ENCODE measurements at places on chromosomes 4 and X.

DNA sequence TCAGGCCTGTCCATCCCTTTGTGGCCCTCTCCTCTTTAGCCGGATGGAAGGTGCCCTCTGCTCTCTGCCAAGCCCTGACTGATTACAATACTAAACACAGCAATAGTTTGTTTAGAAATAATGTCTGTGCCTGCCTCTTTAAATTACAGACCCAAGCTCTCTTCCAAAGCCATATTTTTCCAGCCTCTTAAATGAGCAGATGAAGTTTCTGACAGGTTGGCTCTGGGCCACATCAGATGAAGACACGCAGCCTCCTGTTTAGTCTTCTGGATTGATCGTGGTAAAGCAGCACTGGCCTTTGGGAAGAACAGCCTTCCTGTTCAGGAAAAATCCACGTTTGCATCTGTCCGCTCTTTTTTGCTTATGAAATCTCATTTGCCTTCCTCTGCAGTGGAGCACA is 133.6 kb downstream of the CPE start:
- no peak for DNase-seq

DNA sequence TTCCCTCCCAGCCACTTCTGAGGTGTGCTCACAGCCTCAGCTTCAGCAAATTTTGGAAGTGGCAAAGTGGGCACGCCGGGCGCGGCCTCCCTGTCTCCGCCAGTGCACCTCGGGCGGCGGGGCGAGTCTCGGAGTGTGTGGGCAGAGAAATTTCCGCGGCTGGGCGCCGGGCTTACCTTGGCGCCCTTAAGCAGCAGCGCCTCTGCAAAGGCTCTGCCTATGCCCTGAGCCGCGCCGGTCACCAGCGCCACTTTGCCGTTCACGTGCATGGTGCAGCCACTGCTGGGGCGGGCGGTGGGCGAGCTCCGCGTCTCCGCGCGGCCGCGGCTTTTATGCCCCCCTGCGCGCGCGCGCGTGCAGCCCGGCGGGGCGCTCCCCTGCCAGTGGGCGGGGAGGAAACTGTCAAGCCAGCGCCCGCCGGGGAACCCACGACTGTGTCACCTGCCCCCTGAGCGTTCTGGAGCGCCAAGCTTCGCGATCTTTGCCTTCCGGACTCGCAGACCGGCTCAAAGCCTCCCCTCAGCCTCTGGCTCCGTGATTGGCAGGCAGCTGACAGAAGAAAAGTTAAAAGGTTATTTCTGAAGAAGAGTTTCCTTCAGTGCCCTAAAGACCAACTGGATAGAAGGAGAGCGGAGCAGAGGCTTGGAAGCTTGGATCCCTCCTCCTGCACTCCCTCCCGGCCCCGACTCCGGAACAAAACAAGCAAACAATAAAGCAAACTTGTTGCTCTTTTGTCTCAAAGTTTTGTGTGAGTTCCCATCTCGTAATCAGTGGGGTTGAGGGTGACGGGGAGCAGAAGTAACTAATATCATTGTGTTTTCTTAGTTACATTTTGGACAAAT is at the start of gene HPGD:
Gene HPGD, minus strand, starts transcription at position 306 of the 842 bp plus-strand sequence. Its CDS starts 37 bp downstream, at position 269.
- DNase-seq: peak; percentile 19

DNA sequence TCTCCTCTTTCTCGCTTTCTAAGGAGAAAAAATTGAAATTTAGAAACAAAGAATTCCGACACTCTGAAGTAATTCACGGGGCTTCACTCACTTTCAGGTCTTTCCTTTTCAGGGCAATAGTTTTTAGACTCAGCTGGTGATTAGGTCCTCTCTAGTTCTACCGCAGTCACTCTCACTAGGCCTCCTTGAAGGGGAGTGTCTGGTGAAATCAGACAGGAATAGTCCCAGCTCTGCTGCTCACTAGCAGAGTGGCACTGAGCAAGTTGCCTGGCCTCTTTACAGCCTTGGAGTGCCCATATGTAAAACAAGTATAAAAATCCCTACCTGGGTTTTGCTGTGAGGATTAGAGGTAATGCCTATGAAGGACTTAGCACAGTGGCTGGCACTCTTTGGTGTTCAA is 64.1 kb downstream of the NEUROG2 start:
- DNase-seq: no peak

GRCh38 chrX:153854702-153855101 is 24.4 kb upstream of the PDZD4 start:
- no peak for DNase-seq

DNA sequence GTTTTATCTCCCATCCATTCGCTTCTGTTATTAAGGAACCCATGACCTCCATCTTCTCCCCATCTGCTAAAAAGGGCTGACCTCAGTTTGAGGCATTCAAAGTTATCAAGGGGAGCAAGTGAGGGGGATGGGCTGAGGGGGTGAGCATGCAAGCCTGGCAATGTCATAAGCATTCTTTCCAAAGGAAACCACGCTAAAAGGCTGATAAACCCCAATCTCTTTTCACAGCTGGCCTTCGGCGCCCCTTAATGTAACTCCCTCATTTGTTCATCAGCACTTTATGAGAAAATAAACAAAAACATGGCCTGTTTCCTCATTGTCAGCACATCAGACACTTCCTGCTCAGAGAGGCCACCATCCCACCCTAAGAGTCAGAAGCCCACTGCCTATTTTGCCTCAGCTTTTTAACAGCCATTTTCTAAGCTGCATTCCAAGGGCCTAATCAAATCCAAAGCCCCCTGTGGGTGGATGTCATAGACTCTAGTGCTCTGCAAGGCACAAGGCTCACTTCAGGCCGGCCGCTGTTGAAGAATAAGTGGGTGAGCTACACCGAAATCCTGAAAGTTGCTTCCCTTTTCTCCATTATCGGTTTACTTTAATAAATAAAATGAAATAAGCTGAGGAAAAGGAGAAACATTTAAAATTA is 92.0 kb upstream of the SRD5A3 start:
- DNase-seq: no peak

DNA sequence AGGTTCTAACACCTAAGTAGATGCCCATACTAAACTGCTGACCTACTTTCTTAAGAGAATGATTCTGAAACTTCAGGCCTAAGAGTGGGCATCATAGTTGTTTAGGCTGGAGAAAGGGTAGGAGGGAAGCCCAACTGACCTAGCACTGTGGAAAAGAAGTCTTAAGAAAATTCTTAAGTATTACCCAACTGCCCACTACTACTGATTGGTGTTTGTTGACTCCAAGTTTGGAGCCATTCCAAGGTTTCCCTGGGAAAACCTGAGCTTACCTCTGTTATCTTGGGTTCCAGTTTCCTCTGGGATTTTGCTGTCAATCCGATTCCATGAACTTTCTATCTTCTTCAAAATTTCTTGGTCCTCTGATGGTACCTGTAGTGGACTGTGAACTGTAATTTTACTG is 23.9 kb downstream of the ANKRD17 start:
- no peak for DNase-seq

DNA sequence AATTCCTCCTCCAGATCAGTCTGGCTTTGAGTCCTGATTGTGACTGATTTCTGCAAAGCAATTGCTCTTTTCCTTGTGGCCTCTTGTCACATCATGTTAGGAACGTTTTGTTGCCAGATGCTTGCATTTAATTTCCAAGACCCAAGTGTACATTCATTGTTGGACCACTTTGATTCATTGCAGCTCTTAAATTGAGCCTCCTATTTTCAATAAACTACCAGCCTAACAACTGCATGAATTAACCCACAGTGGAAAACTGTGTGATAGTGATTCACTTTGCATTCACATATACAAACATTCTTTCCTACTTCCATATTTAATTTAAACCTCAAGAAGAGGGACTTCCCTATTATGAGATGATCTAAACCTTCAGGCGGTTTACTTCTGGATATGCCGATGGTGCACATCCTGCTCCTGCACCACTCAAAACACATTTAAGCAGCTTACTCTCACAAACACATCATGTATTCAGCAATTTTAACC is 118.4 kb downstream of the AFF1 start:
- DNase-seq: no peak

GRCh38 chrX:22585831-22586230 is 313.1 kb downstream of the CBLL2 start:
- DNase-seq: no peak

GRCh38 chr4:146379744-146380143 is 142.0 kb downstream of the SLC10A7 start:
- peak; percentile 32 for DNase-seq

- peak; percentile 30 for DNase-seq
These were observed 117.9 kb downstream of the COL25A1 start for GRCh38 chr4:109184491-109184961.

DNA sequence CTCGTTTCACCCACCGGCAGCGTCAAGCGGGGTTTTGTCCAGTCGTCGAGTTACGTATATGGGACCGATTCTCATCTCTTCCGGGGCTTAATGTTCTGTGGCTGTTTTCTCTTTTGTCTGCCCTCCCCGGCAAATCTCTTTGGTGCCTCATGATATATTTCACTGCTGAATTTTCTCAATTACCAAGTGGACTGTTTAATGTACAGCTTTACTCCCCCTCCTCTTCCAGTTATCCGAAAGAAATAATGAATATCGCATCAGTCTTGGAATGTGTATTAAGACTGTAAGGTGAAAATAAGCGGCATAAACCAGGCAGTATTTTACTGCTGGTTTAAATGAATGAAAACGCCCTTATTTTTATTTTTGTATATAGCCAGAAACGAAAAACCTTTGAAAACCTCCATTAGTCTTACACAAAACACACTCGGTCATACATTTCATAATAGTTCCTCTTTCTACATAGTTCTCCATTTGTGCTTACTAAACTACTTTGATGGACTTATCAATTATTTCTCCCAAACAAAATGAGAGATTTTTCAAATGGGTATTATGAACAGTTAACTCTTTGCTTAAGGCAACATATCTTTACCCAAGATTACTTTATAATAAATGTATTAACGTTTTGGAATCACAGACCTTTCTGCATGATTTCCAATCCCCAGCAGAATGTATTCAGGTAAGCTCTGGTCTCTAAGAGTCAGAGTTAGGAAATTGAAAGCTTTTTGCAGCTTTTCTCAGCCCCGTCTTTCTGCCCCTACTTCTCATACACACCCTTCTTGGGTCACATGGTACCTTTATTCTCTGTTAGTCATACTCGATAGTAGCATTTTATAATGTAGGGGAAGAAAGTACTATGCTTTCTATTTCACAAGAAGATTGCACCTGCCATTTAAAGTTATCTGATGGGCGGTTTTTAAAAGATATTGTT is 979 bp downstream of the RP2 start:
- peak; percentile 30 for DNase-seq

DNA sequence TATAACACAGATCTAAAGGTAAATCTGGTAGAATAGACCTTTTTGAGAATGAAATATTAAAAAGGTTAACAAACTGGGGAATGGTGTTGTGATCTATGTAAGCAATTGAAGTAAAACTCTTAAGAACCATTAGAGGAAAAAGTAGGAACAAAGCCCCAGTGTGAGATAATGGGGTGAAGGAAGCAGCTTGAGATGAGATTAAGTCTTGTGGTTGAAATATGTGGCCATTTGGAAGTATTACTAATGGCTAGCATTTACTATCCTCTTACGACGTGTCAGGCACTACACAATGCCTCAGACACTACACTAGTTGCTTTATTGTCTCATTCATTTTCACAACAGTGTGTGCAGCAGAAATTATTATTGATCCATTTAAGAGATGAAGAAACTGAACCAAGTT is 25.9 kb upstream of the NDNF start:
- no peak for DNase-seq

GRCh38 chrX:75158054-75158453 is 2.0 kb upstream of the ABCB7 start:
- DNase-seq: no peak

DNA sequence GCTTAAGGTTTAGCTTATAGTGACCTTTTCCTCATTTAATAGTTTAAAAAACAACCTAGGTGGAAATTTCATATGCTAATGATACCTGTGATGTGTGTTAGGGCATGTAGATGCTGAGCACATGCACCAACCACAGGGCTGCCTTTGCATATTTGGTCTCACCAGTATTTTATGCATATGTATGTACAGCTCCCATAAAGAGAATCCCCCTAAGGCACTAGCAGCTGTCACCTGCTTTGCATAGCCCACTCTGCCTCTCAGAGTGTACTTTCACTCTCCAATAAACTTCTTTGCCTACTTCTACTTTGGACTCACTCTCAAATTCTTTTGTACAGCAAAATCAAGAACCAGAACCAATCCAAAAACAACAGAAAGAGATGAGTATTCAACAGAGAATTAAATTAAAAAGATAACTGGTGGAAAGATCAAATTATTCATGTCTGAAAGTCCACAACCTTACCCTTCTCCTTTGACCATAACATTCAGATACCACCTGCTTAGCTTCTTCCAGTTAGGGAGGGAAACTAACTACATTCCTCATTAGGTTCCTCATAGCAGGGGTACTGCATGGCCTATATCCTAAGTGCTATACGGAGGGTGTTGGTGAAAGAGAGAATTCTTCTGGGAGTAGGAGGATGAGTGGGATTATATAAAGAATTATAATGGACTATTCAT is 250.5 kb downstream of the STPG2 start:
- no peak for DNase-seq

DNA sequence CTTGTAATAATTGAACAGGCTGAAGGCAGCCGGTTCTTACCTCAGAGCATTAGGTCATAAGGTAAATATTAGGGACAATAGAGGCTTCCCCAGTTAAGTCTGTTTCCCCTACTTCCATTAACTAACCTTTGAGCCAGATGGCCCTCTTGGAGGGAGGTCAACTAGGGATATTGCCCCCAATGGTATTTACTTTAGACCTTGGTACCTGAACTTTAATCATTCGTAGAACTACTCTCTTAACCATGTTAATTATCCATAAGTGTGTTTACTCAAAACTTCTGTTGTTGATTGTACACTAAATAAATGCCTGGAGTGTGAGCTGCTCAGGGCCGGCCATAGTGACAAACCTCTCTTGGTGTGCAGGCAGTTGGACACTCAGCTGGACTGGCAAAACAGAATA is 1843.5 kb upstream of the AGA start:
- no peak for DNase-seq

- DNase-seq: no peak
These were observed 60.9 kb upstream of the IBSP start for GRCh38 chr4:87738483-87738882.

- no peak for DNase-seq
These were observed 221.2 kb downstream of the MID1 start for GRCh38 chrX:10399043-10399741.

GRCh38 chrX:33726281-33727160 is 405.6 kb downstream of the FAM47A start:
- no peak for DNase-seq

GRCh38 chr4:183773790-183774189 is 114.7 kb downstream of the TRAPPC11 start:
- DNase-seq: no peak

- DNase-seq: no peak
These were observed 3.0 kb downstream of the NLGN3 start for GRCh38 chrX:71147496-71148277.

- DNase-seq: peak; percentile 43
These were observed 28.2 kb downstream of the ARSJ start for GRCh38 chr4:113951263-113951662.

DNA sequence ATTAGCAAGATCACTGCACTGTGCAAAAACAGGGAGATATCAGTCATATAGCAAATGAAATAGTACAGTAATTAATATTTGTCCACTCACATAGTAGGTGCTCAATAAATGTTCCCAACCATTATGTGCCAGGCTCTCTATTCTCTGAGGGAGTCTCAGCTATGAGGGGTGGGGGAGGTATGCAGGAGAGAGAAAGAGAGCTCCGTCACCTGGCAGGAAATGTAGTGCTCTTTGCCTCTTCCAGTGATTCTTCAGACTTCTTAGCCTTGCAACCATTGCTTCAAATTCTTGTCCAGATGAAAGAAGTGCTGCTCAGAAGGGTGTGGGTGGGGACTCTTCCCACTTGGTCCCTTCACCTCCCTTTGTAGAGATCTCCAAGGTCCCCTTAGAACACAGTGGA is 84.5 kb upstream of the SPRY1 start:
- no peak for DNase-seq

GRCh38 chr4:140084385-140084784 is 69.6 kb downstream of the MAML3 start:
- DNase-seq: no peak
